Activated CD8-positive, alpha-beta memory T cell treated with anti-CD3 and anti-CD28 coated beads, Interleukin-2, amount 10 ng/mL, durations not matched to agents 7 days and 5 days (primary cell): ENCODE measurements at places on chromosomes 1 and 21. TPM values are rescaled to one million over a fixed set of nuclear protein-coding genes. Genes with fewer than 3 reads are reported as not detected.

Gene GJC2
- total RNA-seq, result 1.8 TPM

Gene SYCP1
- total RNA-seq, result not detected

Gene NUDT4B
- total RNA-seq, result 0.84 TPM

Gene FLG2
- total RNA-seq, result not detected

Gene PDPN
- not detected for total RNA-seq

Gene IBA57
- 8.5 TPM for total RNA-seq

Gene IGSF3
- 0.03 TPM for total RNA-seq

Gene TDRD10
- total RNA-seq, result not detected

Gene CLCA1
- total RNA-seq, result not detected

Gene CBS
- total RNA-seq, result 23.3 TPM

Gene ATAD3C
- total RNA-seq, result 0.87 TPM

Gene CCDC17
- 2.5 TPM for total RNA-seq

Gene TMEM125
- total RNA-seq, result not detected

Gene THEM5
- not detected for total RNA-seq

Gene EDN2
- not detected for total RNA-seq

Gene SPATA21
- not detected for total RNA-seq

Gene TEDDM1
- not detected for total RNA-seq

Gene DENND2C
- 0.35 TPM for total RNA-seq

Gene SPATA45
- total RNA-seq, result not detected

Gene PRELP
- not detected for total RNA-seq

Gene C1orf141
- total RNA-seq, result not detected

Gene SEMA6C
- total RNA-seq, result 0.84 TPM

Gene SH3BGR
- 1.9 TPM for total RNA-seq

Gene PAQR6
- 5.0 TPM for total RNA-seq

Gene ZNF648
- not detected for total RNA-seq

Gene SPRR2A
- total RNA-seq, result not detected

Gene TSTD1
- total RNA-seq, result 62.8 TPM

Gene CR1L
- total RNA-seq, result not detected

Gene CRYAA
- total RNA-seq, result not detected

Gene SPRR1A
- total RNA-seq, result not detected

Gene GIPC2
- total RNA-seq, result 0.23 TPM

Gene PCBP3
- total RNA-seq, result 2.2 TPM

Gene LRRIQ3
- total RNA-seq, result 1.4 TPM

Gene PTCH2
- total RNA-seq, result 0.82 TPM

Gene CEP85
- 56.3 TPM for total RNA-seq

Gene RNF19B
- 31.6 TPM for total RNA-seq

Gene TRIM45
- total RNA-seq, result 0.75 TPM

Gene SLC22A15
- 2.3 TPM for total RNA-seq

Gene SDF4
- 144 TPM for total RNA-seq

Gene LDLRAD1
- not detected for total RNA-seq
